ENCODE measurements at places on chromosomes 4 and X. TPM values are rescaled to one million over a fixed set of nuclear protein-coding genes. Genes with fewer than 3 reads are reported as not detected.
A peak's percentile ranks its signal among the peaks of the same experiment; 100 is the strongest.

- no peak for DNase-seq
These were observed 204.8 kb upstream of the RPS6KA3 start for GRCh38 chrX:20471483-20471882.

- DNase-seq: no peak
These were observed 177.8 kb upstream of the IGFBP7 start for GRCh38 chr4:57287687-57288604.

GRCh38 chr4:5470318-5471198 is 237.8 kb downstream of the EVC2 start:
- DNase-seq: peak; percentile 3

GRCh38 chr4:116243431-116243830 is 841.9 kb downstream of the TRAM1L1 start:
- no peak for DNase-seq

DNA sequence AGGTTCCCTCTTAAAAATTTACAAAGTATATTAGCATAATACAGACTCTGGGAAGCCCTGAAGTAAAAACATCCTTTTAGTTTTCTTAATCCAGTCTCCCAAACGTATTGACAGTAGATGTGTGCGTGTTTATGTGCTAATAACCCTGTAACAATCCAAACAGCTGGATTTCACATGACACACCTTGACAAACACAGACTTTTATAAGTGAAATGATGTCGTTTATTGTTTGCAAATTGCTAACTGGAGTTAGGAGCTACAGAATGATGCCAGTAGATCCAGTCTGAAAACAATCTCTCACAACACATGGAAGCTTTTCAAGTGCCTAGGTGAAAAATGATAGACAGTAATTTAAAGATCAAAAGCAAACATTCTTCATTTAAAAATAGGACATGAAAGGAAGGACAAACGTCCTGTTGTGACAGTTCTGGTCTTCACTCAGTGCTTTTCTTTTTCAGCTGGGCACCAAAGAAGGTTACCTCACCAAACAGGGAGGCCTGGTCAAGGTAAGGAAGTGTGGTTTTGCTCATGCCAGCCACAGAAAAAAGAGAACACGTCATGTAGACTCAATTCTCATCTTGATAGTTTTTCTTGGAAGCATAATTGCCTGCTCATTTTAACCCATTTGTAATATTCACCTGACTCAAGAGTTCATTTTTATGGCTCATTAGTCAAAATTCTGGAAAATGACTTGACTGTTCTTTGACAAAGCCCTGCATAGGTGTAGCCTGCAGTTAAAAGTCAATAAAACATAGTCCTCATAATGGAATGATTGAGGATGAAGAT is 32.9 kb downstream of the LAMTOR3 start:
- DNase-seq: no peak

DNA sequence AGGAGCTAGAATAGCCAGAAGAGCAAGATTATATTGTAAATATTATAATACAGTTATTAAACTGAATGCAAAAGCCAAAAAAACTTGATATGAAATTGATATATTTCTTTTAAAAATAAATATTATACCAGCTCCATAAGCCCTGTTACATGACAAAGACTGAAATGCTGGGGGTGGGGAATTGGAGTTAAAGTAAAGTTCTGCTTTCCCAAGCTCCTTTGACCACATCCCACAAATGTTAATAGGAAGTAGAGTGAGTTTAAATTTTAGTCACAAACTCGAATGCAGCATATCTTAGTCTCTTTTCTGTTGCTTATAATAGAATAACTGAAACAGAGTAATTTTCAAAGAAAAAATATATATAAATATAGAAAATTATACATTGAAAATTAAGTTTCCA is 46.9 kb upstream of the NFKB1 start:
- no peak for DNase-seq

Gene FRMD7
- total RNA-seq: not detected

Gene SULT1B1
- total RNA-seq: 0.11 TPM

Gene STPG2
- total RNA-seq: not detected

Gene NCAPG
- total RNA-seq: 2.6 TPM

Gene FGFR3
- total RNA-seq: 3.9 TPM
